Activated T-cell treated with anti-CD3 and anti-CD28 coated beads, Interleukin-2, amount 50 U/mL, for 24 hours (primary cell): ENCODE measurements at places on chromosomes 7 and 10.

DNA sequence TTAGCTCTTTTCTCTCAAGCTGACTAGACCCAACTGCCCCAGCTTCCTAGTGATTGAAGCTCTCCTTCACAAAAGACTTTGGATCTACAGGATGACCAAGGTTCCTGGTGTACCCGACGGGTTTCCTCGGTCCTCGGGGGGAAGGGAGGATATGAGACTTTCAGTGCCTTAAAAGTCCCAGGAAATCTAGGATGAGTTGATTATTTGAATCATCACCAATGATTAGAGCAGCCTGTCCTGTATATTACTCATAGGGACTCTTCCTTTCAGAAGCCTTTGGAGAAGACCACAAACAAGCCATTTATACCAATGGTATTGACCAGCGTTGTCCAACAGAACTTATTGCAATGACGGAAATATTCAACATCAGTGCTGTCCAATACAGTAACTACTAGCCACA is 6.1 kb upstream of the ACTA2 start:
- DNase-seq: no peak
- H3K27ac ChIP-seq: no peak overlapping the region

DNA sequence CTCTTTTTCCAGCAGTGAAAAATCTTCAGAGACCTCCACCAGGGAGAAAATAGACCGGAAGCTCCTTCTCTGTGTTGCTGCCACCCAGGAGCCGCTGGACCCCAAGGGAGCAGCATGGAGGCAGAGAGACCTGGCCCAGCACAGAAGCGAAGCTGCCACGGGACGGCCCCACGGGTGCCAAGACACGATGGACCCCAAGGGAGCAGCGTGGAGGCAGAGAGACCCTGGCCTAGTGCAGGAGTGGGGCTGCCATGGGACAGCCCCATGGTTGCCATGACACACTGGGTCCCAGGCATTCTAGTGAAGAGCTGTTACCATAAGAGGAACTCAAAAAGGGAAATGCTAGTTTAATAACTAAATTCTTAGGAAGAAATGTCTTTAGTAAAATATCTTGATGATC is 186.3 kb downstream of the PTPRN2 start:
- no peaks in the 10 kb centered on the region for H3K4me1 ChIP-seq
- H3K4me3 ChIP-seq: no peak overlapping the region
- H3K36me3 ChIP-seq: no peaks in the 10 kb centered on the region

GRCh38 chr7:153616711-153617325 is 435.4 kb upstream of the DPP6 start:
- H3K4me3 ChIP-seq: no peak overlapping the region
- no peaks in the 10 kb centered on the region for H3K27me3 ChIP-seq
- no peak overlapping the region for H3K27ac ChIP-seq
- no peaks in the 10 kb centered on the region for H3K36me3 ChIP-seq
- DNase-seq: no peak
- H3K4me1 ChIP-seq: no peaks in the 10 kb centered on the region

DNA sequence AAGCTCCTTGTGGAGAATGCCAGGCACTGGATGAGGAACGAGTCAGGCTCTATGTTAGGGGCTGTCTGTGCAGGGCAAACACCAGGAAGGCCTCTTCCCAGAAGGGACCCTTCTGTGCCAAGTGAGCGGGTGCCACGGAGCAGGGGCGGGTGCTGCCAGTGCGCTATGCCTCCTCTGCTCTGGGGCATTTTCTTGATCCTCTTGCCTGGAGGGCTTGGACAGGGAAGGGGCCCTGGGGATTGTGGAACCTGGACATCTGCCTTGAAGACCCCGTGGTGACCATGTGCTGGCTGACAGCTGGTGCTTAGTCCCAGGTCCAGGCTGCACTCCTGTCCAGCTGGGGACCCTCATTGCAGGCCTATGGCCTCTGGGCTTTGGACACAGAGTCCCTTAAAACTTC is 15.4 kb upstream of the TBRG4 start:
- peaks cover 14% of the 10 kb centered on the region for H3K4me1 ChIP-seq
- no peak for DNase-seq
- H3K4me3 ChIP-seq: no peak overlapping the region

DNA sequence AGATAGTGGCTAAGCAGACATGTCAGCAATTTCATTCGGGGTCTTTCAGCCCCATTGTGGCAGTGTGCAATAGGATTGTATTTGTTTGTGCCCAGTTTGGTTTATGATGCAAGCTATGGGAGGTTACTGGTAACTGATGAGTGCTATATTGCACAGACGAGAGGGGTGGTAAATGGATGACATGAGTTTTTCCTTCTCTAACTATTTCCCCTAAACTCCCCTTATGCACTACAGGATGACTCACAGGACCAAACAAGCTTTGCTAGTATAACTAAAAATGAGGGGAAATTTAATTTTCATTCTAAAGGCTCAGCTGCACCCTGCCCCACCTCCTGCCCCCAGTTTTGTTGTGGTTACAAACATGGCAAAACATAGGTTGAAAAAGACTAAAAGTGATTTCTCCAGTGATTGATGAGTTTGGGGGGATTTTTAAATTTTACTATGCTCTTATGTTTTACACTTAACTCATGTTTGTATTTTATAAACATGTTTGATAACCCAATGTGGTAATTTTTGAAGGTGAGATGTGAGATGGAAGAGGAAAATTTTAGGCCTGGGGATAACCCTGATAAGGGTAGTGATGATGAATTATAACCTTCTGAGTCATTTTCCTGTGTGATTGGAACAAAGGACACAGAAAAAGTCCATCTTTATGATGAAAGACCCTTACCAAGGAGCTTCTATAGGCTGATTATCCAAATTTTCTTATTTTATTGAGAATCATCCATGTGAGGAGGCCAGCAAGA is 60.8 kb upstream of the NAMPT start:
- DNase-seq: peak; percentile 68
- H3K27ac ChIP-seq: peak overlapping the region; percentile 100
- peaks cover 65% of the 10 kb centered on the region for H3K4me1 ChIP-seq
- peaks cover under 1% of the 10 kb centered on the region for H3K27me3 ChIP-seq
- peak overlapping the region; percentile 73 for H3K4me3 ChIP-seq
- peaks cover 67% of the 10 kb centered on the region for H3K36me3 ChIP-seq

GRCh38 chr7:1691601-1692514 is 21.8 kb downstream of the ELFN1 start:
- peak; percentile 16 for DNase-seq
- no peaks in the 10 kb centered on the region for H3K4me1 ChIP-seq
- no peak overlapping the region for H3K4me3 ChIP-seq
- H3K27me3 ChIP-seq: peaks cover 13% of the 10 kb centered on the region

DNA sequence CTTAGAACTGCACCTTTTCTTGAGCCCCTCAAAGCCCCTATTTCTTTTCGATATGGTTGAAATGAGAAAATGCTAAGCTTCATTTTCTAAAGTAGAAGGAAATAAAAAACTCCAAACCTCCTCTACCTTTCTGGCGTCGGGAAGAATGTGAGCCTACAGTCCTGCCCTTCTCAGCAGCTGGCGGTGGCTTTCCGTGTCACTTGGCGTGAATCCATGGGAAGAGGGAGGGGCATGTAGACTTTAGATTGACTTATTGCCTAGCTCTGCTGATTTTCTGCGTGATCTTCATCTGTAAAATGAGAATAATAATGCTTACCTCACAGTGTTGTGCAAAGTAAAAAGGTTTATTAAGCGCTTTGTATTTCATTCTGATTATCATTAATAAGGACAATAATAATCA is 35.0 kb downstream of the PRR15 start:
- no peaks in the 10 kb centered on the region for H3K36me3 ChIP-seq
- no peak overlapping the region for H3K27ac ChIP-seq
- no peak overlapping the region for H3K4me3 ChIP-seq
- no peaks in the 10 kb centered on the region for H3K4me1 ChIP-seq

GRCh38 chr10:73940634-73941221 is 29.8 kb downstream of the PLAU start:
- H3K27me3 ChIP-seq: no peaks in the 10 kb centered on the region
- no peaks in the 10 kb centered on the region for H3K36me3 ChIP-seq
- peak overlapping the region; percentile 73 for H3K27ac ChIP-seq
- peak; percentile 91 for DNase-seq

DNA sequence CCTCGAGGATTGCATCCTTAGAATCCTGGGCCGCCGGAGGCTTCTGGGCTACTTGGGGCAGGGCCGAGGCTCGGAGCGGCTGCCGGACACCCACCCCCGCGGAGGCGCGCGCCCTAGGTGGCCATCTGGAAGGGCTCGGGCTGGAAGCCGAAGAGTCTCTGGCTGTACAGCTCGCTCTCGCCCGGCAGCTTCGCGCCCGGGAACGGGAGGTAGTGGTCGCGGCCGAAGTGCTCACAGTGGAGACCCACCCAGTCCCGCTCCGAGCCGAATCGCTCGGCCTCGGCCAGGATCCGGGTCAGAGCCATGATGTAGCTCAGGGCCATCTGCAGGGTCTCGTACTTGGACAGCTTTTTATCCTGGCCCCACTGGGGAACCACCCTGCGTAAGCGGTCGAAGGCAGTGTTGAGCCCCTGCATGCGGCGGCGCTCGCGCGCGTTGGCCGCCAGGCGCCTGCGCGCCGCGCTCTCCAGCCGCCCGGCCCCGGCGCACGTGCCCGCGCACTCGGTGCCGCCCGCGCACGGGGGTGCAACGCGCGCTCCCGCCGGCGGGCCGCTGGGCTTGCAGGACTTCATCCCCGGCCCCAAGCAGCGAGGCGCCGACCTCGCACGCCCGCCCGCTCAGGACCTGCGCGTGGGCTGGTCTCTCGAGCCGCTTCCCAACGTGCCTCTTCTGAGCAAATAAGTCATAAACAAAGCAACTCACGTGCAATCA is 652 bp downstream of the ATOH7 start:
- peak; percentile 71 for DNase-seq
- no peak overlapping the region for H3K27ac ChIP-seq
- H3K4me3 ChIP-seq: peak overlapping the region; percentile 72

DNA sequence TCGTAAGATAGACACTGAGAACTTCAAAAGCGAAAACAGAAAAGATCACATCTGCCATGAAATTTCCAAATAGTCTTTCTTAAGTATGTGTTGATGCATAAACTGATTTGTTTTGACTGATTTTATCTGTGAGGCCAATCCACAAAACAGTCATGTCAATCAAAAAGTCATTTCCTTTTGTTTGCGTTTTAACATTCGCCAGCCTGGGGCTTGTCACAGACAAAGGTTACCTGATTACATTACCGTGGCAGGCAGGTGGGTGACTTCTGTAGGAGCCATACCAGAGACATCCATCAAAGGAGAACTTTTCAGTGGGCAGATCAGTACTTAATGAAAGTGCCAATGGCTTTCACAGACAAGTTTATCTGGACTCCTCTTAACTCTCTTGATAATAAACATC is 45.5 kb upstream of the BET1 start:
- H3K4me1 ChIP-seq: peaks cover 5% of the 10 kb centered on the region
- DNase-seq: no peak
- H3K27me3 ChIP-seq: peaks cover 57% of the 10 kb centered on the region
- H3K36me3 ChIP-seq: no peaks in the 10 kb centered on the region
- no peak overlapping the region for H3K4me3 ChIP-seq

GRCh38 chr10:96292971-96293920 is 11.0 kb upstream of the DNTT start:
- H3K4me3 ChIP-seq: no peak overlapping the region
- H3K4me1 ChIP-seq: peaks cover 20% of the 10 kb centered on the region
- no peaks in the 10 kb centered on the region for H3K36me3 ChIP-seq

GRCh38 chr10:28806488-28806941 is 129.2 kb downstream of the BAMBI start:
- H3K4me1 ChIP-seq: peaks cover 2% of the 10 kb centered on the region
- no peak for DNase-seq
- no peak overlapping the region for H3K27ac ChIP-seq
- H3K4me3 ChIP-seq: no peak overlapping the region
- peaks cover 58% of the 10 kb centered on the region for H3K27me3 ChIP-seq

GRCh38 chr10:35462491-35462934 is 126.2 kb downstream of the CCNY start:
- no peaks in the 10 kb centered on the region for H3K36me3 ChIP-seq
- no peak for DNase-seq
- H3K27ac ChIP-seq: no peak overlapping the region
- H3K4me1 ChIP-seq: peaks cover 14% of the 10 kb centered on the region
- no peak overlapping the region for H3K4me3 ChIP-seq
- no peaks in the 10 kb centered on the region for H3K27me3 ChIP-seq

DNA sequence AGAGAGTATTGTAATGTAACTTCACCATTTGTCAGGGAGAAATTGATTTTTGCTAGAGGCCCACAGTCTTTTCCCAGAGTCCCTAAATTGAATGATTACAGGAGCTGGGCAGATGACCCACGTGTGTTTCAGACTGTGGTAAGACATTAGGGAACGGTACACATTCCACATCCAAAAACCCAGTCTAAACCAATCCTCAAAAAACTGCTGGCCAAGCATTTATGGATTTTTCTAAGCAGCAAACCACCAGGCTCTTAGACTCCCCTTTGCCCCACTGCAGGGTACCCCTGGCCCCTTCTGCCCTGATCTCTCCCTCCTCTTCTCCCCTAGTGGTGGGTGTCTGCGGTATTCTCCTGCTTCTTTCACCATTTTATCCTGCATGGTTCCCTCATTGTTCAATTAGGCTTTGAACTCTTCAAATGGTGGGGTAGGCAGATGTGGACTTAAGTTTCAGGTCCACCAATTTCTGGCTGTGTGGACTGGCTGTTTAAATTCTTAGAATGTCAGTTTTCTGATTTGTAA is 135.5 kb upstream of the SORCS3 start:
- no peak overlapping the region for H3K4me3 ChIP-seq
- peaks cover 28% of the 10 kb centered on the region for H3K27me3 ChIP-seq
- no peaks in the 10 kb centered on the region for H3K36me3 ChIP-seq
- no peak overlapping the region for H3K27ac ChIP-seq

DNA sequence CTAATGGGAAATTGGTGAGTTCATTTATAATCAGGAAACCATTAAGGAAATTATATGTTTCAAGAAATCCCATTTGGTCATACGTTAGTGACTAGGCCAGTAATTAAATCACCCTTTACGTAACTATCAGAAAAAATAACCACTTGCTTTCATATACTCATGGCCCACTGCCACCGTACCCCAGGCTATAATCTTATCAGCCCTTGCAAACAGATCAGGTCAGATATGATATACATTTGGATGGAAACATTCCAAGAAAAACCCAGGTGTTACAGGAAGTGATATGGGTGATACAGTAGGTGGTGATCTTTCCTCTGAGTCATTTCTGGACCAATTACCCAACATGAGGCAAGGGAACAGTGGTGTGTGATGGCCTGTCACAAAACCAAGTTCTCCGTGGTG is 481.0 kb upstream of the SEMA3A start:
- H3K4me1 ChIP-seq: no peaks in the 10 kb centered on the region
- no peaks in the 10 kb centered on the region for H3K27me3 ChIP-seq
- DNase-seq: no peak
- no peak overlapping the region for H3K27ac ChIP-seq
- H3K4me3 ChIP-seq: no peak overlapping the region

DNA sequence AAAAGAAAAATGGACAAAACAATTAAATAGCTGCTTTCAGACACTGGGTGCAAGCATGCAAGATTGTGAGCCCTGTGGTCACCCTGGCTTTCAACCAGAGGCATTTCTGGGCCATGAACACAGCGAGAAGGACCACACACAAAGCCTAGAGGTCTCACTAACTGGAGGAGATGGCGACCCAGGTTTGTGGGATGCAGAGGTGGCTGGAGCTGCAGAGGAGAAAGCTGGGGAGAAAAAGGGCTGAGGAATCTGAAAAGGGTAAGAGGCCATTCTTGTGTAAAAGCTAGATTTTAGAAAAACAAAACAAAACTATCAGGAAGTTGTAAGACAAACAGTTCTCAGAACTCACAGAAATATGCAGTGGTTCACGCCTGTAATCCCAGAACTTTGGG is 30.1 kb upstream of the PTPRN2 start:
- H3K4me1 ChIP-seq: peaks cover 10% of the 10 kb centered on the region
- no peaks in the 10 kb centered on the region for H3K27me3 ChIP-seq
- peaks cover 31% of the 10 kb centered on the region for H3K36me3 ChIP-seq
- no peak overlapping the region for H3K4me3 ChIP-seq
- H3K27ac ChIP-seq: no peak overlapping the region
